ENCODE measurements at places on chromosomes 13 and 19. TPM values are rescaled to one million over a fixed set of nuclear protein-coding genes. Genes with fewer than 3 reads are reported as not detected.

LRRC25 gene
- 0.53 TPM for total RNA-seq

ZNF93 gene
- total RNA-seq, result 17.9 TPM

ZIM2 gene
- total RNA-seq, result not detected

ODAD3 gene
- not detected for total RNA-seq

MIA gene
- total RNA-seq, result not detected

ADGRE1 gene
- 0.47 TPM for total RNA-seq

KCNRG gene
- 0.82 TPM for total RNA-seq

ZNF135 gene
- 1.2 TPM for total RNA-seq

OSCAR gene
- total RNA-seq, result 0.42 TPM

ICAM5 gene
- 0.29 TPM for total RNA-seq

ZNF441 gene
- 7.9 TPM for total RNA-seq

OVOL3 gene
- total RNA-seq, result 0.58 TPM

TMEM255B gene
- 1.9 TPM for total RNA-seq

AMH gene
- total RNA-seq, result 10.3 TPM

SIGLEC8 gene
- total RNA-seq, result not detected

SPATA13 gene
- total RNA-seq, result 57.4 TPM

KLK15 gene
- not detected for total RNA-seq

CEACAM19 gene
- 0.34 TPM for total RNA-seq

CEACAM7 gene
- not detected for total RNA-seq

ZNF430 gene
- 25.5 TPM for total RNA-seq

FFAR1 gene
- total RNA-seq, result not detected

LRP3 gene
- total RNA-seq, result not detected

KLK12 gene
- total RNA-seq, result not detected

HIF3A gene
- not detected for total RNA-seq

TTC9B gene
- total RNA-seq, result not detected

PCDH8 gene
- not detected for total RNA-seq

TNFSF11 gene
- 0.94 TPM for total RNA-seq

SAE1 gene
- total RNA-seq, result 165 TPM

HPN gene
- total RNA-seq, result not detected

All from activated CD8-positive, alpha-beta T cell treated with anti-CD3 and anti-CD28 coated beads, Interleukin-2, amount 10 ng/mL, durations not matched to agents 7 days and 5 days (primary cell).